ENCODE measurements at places on chromosomes 2 and 18. TPM values are rescaled to one million over a fixed set of nuclear protein-coding genes. Genes with fewer than 3 reads are reported as not detected.

Gene RTP5
- total RNA-seq: not detected

Gene CFAP221
- total RNA-seq: not detected

Gene NEUROD1
- not detected for total RNA-seq

Gene KCNG2
- not detected for total RNA-seq

Gene PTPRN
- 0.98 TPM for total RNA-seq

Gene FOXD4L1
- not detected for total RNA-seq

Gene TSGA10
- total RNA-seq: 2.6 TPM

Gene CDK15
- 4.7 TPM for total RNA-seq

Gene LDAH
- total RNA-seq: 23.3 TPM

Gene DYTN
- not detected for total RNA-seq

Gene IHH
- total RNA-seq: not detected
